OCI-LY7 (cell line): ENCODE measurements at places on chromosomes 2 and 18.

DNA sequence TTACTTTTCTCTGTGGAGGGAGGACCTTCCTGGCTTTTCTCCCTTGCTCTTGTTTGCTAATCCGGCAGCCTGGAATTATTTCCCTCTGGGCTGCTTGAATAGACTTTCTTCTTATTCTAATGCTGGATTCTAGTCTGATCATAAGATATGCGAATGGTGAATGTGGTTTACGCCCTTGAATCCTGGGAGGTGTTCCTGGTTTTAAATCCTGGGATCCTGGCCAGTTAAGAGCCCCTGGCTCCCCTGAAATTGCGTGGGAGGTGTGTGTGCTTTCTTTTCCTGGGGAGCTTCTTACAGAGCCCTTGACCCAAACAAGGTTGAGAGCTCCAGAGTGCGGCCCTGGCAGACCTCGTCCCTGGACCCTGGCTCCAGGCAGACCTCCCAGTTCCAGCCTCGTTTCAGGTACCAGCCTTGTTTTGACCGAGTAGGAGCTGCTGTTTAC, 2.8 kb downstream of the SH3BP4 start:
- no peak for DNase-seq

DNA sequence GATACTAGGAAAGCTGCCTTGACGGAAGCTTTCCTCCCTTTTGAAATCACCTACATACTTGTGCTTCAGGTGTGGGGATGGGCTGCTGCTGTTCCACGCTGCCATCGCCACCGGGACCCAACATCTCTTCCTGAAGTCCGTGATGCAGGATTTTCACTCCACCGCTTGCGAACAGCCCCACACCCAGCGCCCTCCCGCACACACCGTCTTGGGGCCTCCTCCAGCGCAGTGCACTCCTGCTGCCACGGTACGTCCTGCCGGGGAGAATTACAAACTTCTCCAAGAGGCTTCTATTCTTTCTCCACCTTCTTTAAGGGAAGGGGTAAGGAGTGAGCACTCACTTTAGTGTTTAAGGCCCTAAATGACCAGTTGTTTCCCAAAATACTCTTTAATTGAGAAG, 58.2 kb downstream of the HRH4 start:
- no peak for DNase-seq

DNA sequence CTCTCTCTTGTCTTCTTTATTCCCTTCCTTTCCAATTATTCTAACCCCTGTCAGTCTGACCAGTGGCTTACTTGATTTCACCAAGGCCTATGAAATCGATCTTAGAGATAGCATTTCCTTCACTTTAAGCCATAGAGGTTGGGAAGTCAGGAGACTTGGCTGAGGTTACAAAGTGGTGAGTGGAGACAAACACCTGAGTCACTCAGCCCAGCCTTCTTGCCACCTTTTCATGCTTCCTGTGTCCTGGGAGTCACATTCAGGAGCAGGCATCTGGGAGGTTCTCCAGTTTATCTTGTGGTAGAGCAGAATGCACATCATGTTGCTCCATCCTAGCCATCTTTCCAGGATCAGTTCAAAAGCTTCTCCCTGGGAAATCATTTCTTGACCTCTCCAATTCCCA, 59.1 kb downstream of the VSNL1 start:
- no peak for DNase-seq

DNA sequence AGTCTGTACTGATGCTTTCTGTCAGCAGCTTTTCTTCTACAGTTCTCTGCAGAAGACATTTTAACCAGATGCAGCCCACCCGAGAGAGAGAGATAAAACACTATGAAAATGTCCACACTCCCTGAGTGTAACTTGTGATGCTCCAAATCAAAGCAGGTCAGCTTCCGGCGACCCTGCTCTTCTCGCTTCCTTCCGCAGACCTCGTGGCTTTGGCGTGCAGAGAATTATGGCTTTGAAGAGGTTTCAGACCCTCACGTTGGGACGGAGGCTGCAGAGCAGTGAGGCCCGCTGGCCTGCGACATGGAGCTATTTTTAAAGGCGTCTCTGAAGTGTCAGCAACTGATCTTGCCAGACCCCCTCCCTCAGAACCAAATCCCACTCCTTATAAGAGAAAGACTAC, 41.8 kb downstream of the TMEM163 start:
- DNase-seq: no peak

GRCh38 chr2:12341920-12342319, 374.8 kb upstream of the TRIB2 start:
- no peak for DNase-seq

GRCh38 chr2:146579147-146579930, 1265.5 kb upstream of the ACVR2A start:
- DNase-seq: no peak

- peak; percentile 19 for DNase-seq
Observed at GRCh38 chr2:164560181-164560792, 61.0 kb downstream of the GRB14 start.

DNA sequence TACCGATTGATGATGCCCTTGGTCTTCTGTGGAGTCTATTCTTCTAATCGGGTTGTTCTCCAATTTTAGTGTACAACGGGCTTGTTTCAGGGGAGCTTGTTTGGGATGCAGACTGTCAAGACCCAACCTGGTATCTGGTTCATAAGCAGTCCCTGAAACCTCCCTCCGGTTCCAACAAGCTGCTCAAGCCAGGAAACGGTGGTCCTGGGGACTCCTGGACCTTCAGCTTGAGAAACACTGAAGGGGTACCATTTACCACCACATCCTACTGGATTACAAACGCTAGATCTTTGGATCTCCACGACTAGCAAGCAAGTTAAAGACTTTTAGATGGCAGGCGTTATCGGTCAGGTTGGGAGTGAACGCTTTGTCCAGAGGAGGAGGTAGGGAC, 2.0 kb downstream of the BCL2 start:
- DNase-seq: no peak

- DNase-seq: no peak
Observed at GRCh38 chr2:221562226-221562625, 9.9 kb downstream of the EPHA4 start.

DNA sequence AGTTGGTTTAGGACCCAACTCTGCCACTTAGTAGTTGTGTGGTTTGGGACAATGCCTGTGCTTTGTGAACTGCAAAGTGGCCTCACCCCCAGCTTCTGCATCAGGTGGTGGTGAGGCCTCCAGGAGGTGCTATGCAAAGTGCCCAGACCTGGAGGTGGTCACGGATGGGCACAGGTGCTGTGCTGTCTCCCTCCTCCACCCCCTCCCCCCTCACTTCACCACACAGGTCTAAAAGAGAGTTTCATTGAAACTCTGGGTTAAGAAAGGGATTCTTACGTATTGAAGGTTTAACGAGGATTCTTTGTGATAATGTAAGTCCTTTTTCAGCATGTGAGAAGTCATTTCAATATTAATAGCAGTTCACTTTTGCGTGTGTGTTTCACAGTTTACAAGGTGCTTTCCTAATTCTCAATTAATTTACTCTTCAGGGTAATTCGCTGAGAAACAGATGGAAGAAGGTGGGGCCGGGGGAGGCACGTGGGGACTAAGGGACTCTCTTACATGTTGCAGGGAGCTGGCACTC, 369.9 kb downstream of the LPIN1 start:
- peak; percentile 74 for DNase-seq

- DNase-seq: no peak
Observed at GRCh38 chr2:127142663-127143630, 36.0 kb upstream of the BIN1 start.

GRCh38 chr2:44780406-44780805, 161.1 kb upstream of the SIX3 start:
- no peak for DNase-seq

DNA sequence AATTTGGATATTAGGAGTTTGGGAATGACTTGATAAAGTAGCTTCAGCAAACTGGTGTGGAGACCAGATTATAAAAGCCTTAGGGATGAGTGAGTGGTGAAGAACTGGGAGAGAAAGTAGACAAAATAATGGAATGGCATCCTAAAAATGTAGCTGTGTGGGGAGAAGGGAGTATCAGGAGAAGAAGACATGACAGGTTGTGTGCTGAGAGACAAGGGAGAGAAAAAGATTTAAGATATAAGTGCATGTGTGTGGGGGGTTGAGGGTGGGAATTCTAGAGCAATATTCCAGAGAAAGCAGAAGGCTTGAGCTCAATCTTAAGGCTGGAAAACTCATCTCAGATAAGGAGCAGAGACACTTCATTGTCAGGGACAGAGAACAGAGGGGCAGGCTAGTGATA, 159.5 kb downstream of the HNMT start:
- DNase-seq: no peak

GRCh38 chr18:525036-525797, 24.7 kb upstream of the COLEC12 start:
- DNase-seq: no peak

DNA sequence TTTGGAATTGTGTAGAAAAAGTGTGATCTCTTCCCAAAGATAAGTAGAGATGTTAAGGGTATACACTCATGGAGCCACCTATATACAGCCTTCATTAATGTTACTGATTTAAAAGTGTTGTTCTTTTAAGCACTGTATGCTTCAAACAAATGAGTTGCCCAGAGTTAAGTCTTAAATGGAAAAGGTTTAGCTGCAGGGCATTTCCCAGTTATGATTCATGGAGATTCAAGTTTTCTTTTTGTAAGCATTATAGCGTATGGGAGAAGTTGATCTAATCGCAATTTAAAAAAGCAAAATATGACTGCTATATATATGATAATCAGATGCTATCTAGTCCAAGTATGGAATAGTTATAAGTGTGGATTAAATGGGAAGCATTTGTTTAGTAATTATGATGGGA, 4.8 kb downstream of the PDK1 start:
- no peak for DNase-seq

GRCh38 chr2:170937709-170938379, 8.8 kb downstream of the GORASP2 start:
- DNase-seq: no peak

GRCh38 chr2:216436383-216436782, 24.1 kb downstream of the SMARCAL1 start:
- DNase-seq: no peak

- DNase-seq: no peak
Observed at GRCh38 chr2:142127248-142127647, 3.6 kb downstream of the LRP1B start.

DNA sequence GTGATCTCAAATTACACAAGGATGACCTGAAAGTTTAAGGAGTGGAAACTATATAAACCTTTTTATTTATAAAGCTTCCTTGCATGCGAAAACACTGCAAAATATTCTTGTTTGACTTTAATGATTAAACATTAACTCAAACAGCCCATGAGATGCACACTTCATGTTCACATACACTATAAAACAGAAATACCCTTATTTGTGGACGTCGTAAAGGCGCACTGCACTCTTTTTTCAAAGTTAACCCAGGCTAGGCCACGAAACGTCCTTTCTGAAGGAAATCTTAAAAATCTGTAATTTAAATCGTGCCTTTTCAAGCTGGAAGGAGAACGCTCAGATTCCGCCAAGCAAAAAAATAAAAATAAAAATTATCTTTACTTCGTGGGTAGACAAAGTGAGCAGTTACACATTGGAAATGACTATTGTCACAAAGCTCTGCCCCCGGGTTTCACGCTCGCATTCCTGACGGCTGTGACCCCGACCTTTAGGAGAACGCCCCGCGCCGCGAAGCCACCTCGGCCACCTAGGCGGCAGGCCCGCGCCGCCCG, 728 bp downstream of the FAM168B start:
- no peak for DNase-seq

- DNase-seq: no peak
Observed at GRCh38 chr2:120785228-120785966, 49.7 kb downstream of the GLI2 start.

- DNase-seq: peak; percentile 17
Observed at GRCh38 chr18:58714259-58714658, 43.0 kb downstream of the MALT1 start.

GRCh38 chr2:26444236-26444635, 33.7 kb downstream of the OTOF start:
- DNase-seq: no peak

DNA sequence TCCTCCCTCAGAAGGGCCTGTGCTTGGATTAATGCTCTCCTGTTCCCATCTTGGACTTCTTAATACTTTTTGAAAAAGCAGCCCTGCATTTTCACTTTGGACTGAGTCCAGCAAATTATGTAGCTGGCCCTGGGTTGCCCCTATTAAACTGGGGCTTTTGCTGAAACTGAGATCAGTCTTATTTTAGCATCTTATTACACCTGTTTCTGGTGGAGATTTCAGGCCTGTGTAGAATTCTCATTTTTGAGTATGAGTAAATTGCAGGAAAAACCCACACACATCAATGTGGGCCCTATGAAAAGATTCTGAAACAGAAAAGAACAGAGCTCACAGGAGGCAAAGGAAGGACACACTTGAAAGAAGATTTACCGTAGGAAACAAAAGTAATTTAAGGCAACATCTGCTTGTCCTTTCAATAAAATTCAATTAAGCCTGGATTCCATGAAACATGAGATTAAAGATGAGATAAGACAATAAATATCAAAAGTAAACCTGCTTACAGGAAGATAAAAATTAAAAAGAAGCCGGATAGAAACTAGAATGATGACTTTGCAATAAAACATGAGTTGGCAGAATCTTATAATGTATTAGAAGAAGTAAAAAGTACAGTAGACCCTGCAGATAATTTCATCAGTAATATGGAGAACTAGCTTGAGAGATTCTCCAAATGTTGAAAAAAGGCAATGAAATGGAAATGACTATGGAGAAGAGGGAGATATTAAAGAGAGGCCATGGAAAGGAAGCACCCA, 90.7 kb upstream of the GCFC2 start:
- DNase-seq: no peak

DNA sequence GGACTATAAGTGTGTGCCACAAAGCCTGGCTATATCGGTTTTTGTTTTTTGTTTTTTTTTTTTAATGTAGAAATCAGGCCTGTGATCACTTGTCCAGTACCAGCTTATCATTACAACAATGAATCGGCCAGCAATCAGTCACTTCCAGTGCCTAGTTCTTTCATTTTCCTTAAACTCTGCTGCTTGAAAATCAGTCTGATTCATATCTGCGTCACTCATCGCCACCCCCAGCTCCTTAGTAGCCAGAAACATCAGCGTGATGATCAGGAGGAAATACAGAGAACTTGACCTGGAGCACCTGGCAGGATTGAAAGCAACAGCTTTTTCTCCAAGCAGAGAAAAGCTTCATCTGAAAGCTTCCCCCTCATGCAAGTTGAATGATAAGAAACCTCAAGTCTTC, 75.4 kb downstream of the SPTBN1 start:
- no peak for DNase-seq
